Coronary artery (tissue), 2 donors: ENCODE measurements at places on chromosomes 11 and 22.

- no peak for DNase-seq
These were observed at the start of gene ANO3 for GRCh38 chr11:26331911-26332571. TSS of gene ANO3 (plus strand) at chr11:26332130. CDS start at chr11:26332276, 146 bp downstream.

- no peak for DNase-seq
These were observed 5.3 kb upstream of the PRDM11 start for GRCh38 chr11:45141171-45141570.

- DNase-seq: no peak
These were observed 4.5 kb downstream of the TTC9C start for GRCh38 chr11:62732830-62733229.

GRCh38 chr11:114179234-114179941, 116.8 kb upstream of the NNMT start:
- DNase-seq: peak; percentile 95

GRCh38 chr22:24564376-24565058, 8.7 kb downstream of the SNRPD3 start:
- DNase-seq: no peak

GRCh38 chr22:40194656-40195055, 16.9 kb downstream of the TNRC6B start:
- no peak for DNase-seq
